ENCODE measurements at places on chromosomes 16 and 17.

DNA sequence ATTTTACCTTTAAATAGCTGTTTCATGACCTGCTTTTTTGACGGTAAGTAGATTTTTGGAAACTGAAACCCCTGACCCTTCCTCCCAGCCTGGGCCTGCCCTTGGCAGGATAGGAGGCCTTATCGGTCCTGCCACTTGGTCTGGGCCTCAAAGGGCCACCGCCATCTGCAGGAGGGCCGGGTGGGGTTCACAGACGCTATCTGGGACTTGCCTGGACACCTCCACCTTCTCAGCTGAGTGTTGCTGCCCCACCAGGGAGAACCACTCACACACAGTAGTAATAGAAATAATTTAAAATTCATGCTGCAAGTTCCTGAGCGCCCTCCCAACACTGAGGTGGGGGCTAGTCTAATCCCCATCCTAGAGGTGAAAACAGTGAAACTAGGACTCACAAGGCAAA is 4.6 kb upstream of the NPRL3 start:
- no peak for DNase-seq

- no peak for DNase-seq
Measured at GRCh38 chr17:79482727-79483521, 127.9 kb downstream of the RBFOX3 start.

DNA sequence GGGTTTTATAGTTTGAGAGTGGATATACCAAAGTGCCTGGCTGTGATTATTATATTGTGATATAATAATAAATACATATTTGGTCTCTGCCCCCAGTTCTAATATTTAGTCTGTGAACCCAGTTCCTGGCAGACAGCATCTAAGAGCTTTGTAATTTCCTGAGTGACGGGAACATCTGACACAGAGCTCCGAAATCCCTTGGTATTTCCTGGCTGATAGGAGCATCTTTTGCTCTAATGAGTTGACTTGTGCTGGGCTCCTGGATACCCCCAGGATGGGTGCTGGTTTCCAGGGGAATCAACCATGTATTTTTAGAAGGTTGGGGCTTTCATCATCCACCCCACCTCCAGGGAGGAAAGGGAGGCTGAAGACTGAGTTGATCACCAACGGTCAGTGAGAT is 187.3 kb downstream of the CDH13 start:
- DNase-seq, result no peak

GRCh38 chr17:7354262-7354843 is 603 bp upstream of the TMEM95 start:
- DNase-seq, result peak; percentile 22
